ENCODE measurements at places on chromosomes 2 and 18. TPM values are rescaled to one million over a fixed set of nuclear protein-coding genes. Genes with fewer than 3 reads are reported as not detected.

The UGT1A10 gene
- total RNA-seq, result not detected

The HES6 gene
- total RNA-seq, result 51.2 TPM

The TXNL4A gene
- 99.3 TPM for total RNA-seq

The KHK gene
- total RNA-seq, result 16.7 TPM

The ITGA6 gene
- 23.5 TPM for total RNA-seq

The AGXT gene
- total RNA-seq, result not detected

The SERPINB4 gene
- not detected for total RNA-seq

The MC4R gene
- total RNA-seq, result 0.92 TPM

The CRYGC gene
- total RNA-seq, result not detected

The MC5R gene
- 0.98 TPM for total RNA-seq

The SPHKAP gene
- total RNA-seq, result 21.3 TPM

The CROCC2 gene
- total RNA-seq, result not detected

The L3MBTL4 gene
- 32.2 TPM for total RNA-seq

The PDCD1 gene
- not detected for total RNA-seq

The CHRNA1 gene
- total RNA-seq, result 0.60 TPM

The FEV gene
- total RNA-seq, result not detected

The GKN2 gene
- not detected for total RNA-seq

The POTEF gene
- total RNA-seq, result not detected

The NR4A2 gene
- total RNA-seq, result 6.4 TPM

The CABYR gene
- 11.0 TPM for total RNA-seq

The MDH1 gene
- total RNA-seq, result 399 TPM

The ABCG5 gene
- total RNA-seq, result 0.50 TPM

Measured in dorsolateral prefrontal cortex (tissue), 122 donors.